EL (cell line): ENCODE measurements at places on chromosomes 16 and 17.

DNA sequence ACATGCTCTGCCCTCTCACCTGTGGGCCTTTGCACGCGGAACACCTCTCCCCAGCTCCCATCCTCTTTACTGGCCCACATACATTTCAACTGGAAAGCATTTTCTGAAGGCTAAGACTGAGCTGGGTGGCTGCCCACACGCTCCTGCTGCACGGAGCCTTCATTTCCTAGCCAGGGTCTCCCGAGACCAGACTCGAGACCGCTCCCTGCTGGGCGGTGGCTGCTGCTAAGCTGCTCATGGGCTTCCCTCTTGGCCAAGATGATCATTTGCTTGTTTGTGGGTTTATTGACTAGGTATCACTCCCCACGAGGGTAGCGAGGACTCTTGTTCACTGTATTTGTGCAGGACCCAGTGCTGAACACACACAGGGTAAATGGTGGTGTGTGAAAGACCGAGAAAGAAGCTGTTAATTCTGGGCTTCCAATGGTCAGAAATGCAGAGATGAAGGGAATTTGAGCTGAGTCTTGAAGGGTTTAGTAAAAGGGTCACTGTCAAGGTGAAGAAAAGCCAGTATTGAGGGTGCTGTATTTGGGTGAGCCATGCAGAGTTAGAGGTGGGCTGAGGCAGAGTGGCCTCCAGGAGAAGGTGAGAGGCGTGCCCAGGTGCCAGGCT is 907 bp downstream of the TRAPPC2L start:
- peak; percentile 69 for DNase-seq

GRCh38 chr16:82263521-82264143 is 93.6 kb upstream of the MPHOSPH6 start:
- DNase-seq: peak; percentile 53

DNA sequence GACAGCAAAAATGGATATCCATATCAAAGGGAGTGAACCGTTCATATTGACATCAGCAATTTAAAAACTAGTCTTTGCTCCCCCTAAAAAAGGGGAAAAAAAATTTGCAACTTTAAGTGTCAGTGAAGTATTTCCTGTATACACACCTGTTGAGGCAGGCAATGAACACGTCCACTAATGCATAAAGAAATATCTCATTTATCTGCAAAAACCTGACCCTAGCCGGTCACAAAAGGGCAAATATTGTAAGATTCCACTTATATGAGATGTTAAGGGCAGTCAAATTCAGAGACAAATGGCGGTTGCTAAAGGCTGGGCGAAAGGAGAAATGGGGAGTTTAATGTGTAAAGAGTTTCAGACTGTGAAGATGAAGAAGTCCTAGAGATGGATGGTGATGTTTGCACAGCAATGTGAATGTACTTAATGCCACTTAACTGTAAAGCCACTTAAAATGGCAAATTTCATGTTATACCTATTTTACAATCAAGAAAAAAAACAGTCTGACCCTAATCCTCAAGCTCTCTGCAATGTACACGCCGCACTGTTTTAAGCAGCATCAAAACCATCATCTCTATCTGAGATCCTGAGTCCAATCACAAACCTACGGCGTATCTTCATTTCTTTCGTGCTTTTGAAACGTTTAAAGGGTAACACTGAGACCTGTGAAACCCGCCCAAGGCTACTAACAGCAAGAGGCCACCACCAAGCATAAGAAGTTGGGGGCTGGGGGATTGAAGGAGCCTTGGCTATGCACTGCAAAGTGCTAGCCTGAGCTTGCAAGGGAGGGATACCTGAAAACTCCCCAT is 1.1 kb downstream of the PARN start:
- DNase-seq: no peak

DNA sequence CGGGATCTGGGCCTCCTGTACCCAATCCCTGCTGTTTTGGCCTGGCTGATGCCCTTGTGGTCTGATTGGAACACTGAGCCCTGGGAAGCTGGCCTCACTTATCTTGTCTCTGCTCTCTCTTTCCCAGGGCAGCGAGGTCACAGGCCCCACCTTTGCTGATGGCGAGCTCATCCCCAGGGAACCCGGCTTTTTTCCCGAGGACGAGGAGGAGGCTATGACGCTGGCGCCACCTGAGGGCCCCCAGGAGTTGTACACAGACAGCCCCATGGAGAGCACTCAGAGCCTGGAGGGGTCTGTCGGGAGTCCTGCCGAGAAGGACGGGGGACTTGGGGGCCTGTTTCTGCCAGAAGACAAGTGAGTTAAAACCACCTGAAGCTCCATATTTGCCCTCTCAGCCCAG is 126.0 kb downstream of the RAB11FIP4 start:
- no peak for DNase-seq

DNA sequence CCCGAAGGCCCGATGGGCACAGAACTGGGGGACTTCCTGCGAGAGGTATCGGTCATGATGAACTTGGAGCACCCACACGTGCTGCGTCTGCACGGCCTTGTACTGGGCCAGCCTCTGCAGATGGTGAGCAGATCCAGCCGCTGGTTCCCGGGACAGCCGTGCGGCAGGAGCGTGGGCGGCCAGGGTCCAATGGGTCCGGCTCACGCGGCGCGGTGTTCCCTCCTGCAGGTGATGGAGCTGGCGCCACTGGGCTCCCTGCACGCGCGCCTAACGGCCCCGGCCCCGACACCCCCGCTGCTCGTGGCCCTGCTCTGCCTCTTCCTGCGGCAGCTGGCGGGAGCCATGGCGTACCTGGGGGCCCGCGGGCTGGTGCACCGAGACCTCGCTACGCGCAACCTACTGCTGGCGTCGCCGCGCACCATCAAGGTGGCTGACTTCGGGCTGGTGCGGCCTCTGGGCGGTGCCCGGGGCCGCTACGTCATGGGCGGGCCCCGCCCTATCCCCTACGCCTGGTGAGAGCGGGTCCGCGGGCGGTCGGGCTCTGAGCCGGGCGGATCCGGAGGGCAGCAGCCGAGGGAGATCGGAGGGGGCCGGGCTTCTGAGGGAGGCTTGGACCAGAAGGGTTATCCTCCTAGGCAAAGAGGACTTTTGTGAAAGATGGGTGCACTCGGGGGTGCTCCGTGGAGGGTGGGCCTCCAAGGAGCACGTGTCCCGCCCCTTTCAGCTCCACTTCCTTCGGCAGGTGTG is 3.0 kb downstream of the TNK1 start:
- DNase-seq: peak; percentile 38

- DNase-seq: no peak
Observed at GRCh38 chr16:85905110-85906095, 6.4 kb downstream of the IRF8 start.

GRCh38 chr16:30526137-30526822 is at the start of gene ZNF768:
TSS of gene ZNF768 (minus strand) at chr16:30526566. CDS start at chr16:30526413, 153 bp downstream.
- DNase-seq: peak; percentile 60

DNA sequence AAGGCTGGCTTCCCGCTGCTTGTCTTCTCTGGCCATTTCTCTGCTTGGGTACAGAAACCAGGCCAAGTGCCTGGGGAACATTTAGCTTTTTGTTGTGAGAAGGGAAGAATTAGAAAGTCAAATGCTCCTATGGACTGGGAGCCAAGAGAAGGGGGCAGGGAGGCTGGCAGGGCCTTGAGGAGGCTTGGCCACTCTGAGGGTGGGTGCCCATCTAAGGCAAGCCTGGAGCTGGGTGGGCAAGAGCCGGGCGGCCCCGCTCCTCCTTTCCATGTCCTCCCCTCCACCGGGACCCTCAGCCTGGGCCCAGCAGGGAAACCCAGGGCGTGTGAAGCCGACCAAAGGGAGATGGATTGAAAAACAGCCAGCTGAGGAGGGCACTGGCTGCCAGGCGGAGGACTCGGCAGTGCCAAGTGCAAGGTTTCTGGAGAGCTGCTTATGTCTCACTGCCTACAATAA is 69.4 kb downstream of the NTN1 start:
- no peak for DNase-seq

- no peak for DNase-seq
Observed at GRCh38 chr17:41396996-41397660, at the start of gene KRT31. TSS of gene KRT31 (minus strand) at chr17:41397608. CDS start at chr17:41397539, 69 bp downstream.

DNA sequence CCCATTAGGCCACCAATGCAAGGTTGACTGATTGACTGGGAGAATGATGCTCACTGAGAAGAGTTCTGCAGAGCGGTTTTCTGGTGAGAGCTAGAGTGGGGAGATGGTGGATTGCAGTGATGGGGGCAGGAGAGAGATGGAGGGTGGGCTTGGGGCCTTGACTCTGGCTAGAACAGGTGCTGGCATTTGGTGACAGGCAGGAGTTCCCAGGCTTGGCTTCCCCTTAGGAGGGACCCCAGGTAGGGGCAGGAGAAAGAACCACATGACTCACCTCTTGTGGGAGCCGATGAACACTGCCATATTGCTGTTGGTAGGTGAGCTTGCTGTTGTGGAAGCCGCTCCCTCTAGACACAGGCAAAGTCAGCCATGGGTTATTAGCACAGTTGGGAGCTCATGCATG is 8.0 kb downstream of the CD300LB start:
- DNase-seq: no peak

DNA sequence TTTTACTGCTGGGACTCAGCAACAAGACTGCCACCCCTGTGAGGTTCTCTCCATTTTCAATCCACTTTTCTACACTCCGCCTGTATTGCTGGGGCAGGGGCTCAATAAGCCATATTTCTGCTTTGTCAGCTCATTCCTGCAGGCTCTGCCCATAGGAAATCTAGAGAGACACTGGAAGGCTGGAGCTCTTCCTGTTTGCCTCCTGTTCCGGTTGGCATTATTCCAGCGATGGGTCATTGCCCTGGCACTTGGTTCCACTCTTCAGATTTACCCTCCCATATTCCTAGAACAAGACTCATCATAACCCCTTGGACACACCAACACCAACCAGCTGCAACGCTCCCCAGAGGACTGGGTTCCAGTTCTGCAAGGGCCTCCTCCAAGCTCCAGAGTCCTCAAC is 210.4 kb downstream of the CA10 start:
- peak; percentile 34 for DNase-seq

DNA sequence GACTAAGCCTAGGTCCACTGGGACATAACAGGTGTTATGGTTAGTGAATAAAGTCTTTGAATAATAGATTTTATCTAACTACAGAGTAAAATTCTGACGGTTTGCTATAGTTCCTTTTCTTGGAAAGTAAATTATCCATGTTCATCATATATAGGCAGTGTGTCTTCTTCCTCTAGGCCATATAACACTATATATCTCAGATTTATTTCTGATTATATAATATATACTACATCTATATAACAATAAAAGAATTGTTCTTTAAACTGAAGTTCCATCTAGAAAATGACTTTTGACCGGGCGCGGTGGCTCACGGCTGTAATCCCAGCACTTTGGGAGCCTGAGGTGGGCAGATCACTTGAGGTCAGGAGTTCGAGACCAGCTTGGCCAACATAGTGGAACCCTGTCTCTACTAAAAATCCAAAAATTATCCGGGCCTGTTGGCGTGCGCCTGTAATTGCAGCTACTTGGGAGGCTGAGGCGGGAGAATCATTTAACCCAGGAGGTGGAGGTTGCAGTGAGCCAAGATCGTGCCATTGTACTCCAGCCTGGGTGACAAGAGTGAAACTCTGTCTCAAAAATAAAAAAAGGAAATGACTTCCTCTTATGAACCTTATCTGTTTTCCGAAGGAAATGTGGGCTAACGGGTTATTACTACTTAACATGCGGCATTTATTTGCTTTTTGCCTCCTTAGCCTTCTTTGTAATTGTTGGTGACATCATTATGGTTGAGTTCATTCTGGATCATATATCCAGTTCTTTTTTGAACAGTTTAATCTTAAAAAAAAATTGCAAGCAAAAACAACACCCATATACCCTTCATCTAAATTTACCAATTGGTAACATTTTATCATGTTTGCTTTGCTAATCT is 29.2 kb downstream of the NOL11 start:
- DNase-seq: no peak

- no peak for DNase-seq
Observed at GRCh38 chr17:40110026-40110845, 9.8 kb upstream of the NR1D1 start.

GRCh38 chr16:83433201-83433600 is 374.6 kb upstream of the HSBP1 start:
- DNase-seq: no peak

GRCh38 chr17:65072660-65073071 is 16.1 kb upstream of the GNA13 start:
- DNase-seq: no peak

- DNase-seq: no peak
Observed at GRCh38 chr17:15380446-15380845, 39.0 kb upstream of the TEKT3 start.

- DNase-seq: no peak
Observed at GRCh38 chr16:53949715-53950410, 245.9 kb downstream of the FTO start.

GRCh38 chr17:53101706-53102105 is 721.0 kb upstream of the KIF2B start:
- DNase-seq: no peak
